ENCODE measurements at places on chromosomes 7 and 10.
A peak's percentile ranks its signal among the peaks of the same experiment; 100 is the strongest.

- no peak for DNase-seq
These were observed 82.1 kb downstream of the ZRANB1 start for GRCh38 chr10:125023862-125024496.

DNA sequence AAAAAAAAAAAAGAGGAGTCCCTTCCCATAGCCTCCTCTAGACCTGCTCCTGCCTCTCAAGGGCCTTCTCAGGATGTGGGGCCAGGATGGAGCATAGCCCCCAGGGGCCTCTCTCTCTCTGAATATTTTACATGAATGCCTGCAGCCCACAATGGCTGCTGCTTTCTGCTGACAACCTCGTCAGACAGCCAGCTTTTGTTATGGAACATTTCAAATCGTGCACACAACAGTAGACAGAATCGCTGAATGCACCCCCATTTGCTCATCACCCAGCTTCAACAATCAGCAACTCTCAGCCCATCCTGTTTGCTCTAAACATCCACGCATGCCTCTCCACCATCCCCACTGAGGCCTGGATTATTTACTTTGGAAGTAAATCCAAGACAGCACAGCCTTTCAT lies 5.4 kb downstream of the PLAC9 start:
- no peak for DNase-seq

- no peak for DNase-seq
These were observed 757.1 kb downstream of the SORCS3 start for GRCh38 chr10:105398202-105398601.

DNA sequence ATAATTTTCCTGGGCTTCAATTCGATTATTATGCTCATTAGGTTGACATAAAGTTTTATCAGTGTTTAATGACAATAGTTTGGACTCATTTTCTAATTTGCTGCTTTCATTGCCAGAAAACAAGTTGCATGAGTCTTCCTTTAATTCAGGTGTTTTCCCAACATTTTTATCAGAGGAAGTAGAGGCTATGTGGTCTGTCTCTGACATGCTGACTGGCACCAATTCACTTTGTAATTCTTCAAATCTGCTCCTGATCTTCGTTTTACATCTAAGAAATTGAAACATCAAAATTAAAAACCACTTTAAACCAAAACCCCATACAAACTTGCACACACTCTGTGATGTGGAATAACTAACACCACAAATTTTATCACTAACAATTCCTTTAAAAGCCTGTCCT lies 10.9 kb downstream of the CCDC186 start:
- no peak for DNase-seq

DNA sequence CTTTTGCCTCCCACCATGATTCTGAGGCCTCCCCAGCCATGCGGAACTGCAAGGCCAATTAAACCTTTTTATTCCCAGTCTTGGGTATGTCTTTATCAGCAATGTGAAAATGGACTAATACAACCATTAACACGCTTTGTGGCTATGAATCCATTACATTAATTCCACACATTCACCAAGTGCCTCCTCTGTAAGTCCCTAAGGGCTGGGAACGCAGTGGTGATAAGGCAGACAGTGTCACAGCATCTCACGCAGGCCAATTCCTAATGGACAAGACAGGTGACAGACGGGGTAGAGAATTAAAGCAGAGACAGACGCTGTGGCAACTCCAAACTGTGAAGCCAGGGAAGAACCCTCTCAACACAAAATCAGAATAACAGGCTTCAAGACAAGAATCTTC lies 247.8 kb downstream of the DIP2C start:
- DNase-seq, result no peak

DNA sequence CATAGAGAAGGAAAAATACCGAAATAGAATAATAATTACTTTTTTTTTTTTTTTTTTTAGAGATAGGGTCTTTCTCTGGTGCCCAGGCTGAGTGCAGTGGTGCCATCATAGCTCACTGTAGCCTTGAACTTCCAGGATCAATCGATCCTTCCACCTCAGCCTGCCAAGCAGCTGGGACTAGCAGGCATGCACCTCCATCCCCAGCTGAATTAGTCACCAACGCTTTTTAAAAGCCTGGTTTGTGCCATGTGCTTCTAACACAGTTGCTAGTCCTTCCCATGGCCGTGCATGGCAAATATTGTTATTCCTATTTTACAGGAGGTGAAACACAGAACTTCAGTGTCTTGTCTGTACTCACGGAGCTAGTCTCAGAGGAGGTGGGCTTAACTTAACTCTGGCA lies 23.2 kb downstream of the LYZL2 start:
- no peak for DNase-seq

DNA sequence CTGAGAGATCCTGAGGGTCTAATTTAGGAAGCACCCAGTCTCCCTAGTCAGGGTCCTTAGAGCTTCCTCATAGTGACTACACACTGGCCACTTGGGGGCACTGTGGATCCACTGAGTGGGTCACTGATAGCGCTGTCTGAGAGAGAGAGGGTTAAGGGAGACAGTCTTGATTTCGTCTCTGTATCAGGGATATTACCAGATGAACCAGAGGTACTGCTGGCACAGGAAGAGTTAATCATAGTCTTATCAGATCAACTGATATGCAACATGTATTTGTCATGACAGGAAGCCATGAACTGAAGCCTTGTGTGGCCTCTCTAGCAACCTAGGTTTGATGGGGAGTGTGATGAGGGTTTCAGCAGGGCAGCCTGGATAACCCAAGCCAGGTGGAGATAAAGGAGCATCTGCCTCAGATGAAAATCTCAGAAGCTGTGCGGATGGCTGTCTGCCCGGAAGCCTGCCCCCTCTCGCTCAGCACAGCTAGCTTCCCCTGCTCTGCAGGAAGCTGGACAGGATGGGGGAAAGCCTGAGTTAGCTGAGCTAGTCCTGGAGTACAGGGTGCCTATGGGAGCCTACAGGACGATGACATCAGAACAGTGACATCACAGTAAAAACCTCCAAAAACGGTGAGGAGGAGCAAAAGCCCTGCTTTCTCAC lies 214.0 kb upstream of the PRSS1 start:
- peak; percentile 59 for DNase-seq

DNA sequence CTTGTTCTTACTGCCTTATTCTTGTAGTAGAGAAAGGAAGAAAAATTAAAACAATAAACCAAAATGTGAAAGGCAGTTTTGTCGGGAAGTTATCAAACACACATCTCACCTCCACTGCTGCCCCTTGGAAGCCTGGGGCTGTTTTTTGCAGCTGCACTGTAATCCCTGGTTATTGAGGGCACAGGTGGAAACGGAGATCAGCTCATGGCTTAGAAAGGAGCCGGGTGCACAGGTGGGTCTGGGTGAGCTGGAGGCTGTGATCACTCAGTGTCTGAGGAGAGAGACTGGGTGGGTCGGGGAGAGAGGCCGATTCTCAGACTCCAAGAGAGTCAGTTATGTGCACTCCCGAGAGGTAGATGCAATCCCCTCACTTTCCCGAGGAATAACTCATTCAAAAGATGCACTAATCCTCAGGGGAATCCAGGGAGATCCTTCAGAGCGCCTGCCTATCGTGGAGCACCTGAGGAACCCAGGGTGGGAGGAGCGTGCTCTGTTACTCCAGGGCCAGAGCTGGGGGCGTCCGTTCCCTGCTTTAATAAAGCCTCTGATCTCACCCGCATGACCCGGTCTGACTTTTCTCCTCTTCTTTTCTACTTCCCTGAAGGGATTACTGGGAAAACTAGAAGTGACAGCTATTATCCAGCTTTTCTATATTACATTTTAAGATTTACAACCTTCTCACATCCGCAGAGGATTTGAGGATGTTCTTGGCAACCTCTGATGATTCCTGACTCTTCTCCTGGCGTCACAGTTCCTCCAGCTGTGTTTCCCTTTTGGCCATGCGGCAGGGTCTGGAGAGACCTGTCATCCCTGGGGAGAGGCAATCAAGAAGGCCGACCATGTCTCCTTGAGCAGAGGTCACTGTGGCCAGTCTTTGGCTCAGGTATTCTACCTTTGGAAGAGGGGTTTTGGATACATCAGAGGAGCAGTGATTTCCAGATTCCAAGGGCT lies 82.1 kb downstream of the CAMK1D start:
- no peak for DNase-seq

DNA sequence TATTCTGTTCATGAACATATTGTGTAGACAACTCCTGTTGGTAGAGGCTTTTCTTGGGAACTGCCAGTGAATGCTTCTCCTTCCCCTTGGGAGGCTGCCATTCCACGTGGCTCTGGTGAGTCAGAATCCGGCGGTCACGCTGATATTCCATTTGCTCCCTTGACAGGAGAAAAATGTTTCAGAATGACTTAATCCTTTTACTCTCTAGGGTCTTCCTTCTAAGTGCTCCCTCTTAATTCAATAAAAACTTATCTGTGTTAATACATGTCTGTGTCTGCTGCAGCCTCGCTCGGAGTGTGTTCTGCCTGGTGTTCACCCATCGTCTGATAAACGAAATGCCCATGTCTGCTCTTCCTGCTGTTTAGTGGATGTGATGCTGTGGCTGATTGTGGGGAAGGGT lies 278.6 kb downstream of the ARHGAP12 start:
- no peak for DNase-seq

DNA sequence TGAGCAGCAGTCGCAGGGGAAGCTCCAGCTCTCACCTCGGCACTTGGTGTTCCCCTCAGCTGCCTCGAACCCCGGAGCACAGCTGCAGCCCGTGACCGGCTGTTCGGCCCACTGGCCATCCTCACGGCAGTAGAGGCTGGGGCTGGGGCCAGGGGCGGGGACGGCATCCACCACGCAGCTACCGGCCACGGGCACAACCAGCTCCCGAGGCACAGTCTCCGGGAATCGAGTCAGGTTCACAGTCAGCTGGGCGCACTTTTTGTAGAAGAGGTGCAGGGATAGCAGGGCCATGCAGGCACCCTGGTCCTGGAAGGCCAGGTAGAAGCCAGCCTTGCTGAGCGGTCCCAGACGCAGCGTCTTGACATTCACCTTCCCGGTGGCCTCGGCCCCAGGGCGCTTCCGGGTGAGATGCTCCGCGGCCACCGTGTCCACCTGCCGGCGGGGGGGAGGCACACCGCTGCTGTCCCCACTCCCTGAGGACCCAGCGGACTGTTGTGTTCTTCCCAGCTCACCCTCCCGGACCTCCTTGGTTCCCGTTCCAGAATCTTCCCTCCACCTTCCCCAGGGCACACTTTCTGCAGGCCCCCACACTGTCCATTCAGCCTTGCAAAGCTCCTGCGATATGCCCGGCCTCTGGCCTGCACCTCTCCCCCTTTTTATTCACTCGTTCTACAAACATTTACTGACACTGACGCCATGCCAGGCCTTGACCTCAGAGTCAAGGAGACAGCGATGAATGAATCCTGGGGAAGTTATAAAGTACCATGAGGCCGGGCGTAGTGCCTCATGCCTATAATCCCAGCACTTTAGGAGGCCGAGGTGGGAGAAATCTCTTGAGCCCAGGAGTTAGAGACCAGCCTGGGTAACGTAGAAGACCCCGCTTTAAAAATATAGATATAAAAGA lies 4.8 kb downstream of the EPHB4 start:
- DNase-seq, result peak; percentile 6

- DNase-seq, result no peak
These were observed 4.1 kb downstream of the LZTS2 start for GRCh38 chr10:101003639-101004206.

DNA sequence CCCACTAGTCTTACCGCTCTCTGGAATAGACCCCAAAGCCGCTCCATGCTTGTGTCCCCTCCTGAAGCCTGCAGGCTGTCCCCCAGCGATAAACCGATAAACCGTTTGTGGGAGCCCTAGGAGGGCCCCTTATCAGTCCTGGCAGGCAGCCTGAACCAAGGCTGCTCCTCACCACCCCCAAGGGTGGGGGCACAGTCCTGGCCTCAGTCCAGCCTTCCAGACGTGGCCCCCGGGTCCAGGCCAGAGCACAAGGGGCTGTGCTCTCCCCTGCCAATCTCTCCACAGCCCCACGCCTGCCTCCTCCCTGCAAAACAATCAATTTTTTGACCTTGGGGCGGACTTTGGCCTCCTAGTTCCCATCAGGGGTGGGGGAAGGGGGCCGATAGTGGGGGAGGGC lies at the start of gene TFR2:
TSS of gene TFR2 (minus strand) at position 90 of the 397 bp plus-strand sequence. CDS start at position 47, 43 bp downstream.
- DNase-seq, result no peak

GRCh38 chr10:14602807-14603533 lies 171.7 kb downstream of the FAM107B start:
- no peak for DNase-seq

DNA sequence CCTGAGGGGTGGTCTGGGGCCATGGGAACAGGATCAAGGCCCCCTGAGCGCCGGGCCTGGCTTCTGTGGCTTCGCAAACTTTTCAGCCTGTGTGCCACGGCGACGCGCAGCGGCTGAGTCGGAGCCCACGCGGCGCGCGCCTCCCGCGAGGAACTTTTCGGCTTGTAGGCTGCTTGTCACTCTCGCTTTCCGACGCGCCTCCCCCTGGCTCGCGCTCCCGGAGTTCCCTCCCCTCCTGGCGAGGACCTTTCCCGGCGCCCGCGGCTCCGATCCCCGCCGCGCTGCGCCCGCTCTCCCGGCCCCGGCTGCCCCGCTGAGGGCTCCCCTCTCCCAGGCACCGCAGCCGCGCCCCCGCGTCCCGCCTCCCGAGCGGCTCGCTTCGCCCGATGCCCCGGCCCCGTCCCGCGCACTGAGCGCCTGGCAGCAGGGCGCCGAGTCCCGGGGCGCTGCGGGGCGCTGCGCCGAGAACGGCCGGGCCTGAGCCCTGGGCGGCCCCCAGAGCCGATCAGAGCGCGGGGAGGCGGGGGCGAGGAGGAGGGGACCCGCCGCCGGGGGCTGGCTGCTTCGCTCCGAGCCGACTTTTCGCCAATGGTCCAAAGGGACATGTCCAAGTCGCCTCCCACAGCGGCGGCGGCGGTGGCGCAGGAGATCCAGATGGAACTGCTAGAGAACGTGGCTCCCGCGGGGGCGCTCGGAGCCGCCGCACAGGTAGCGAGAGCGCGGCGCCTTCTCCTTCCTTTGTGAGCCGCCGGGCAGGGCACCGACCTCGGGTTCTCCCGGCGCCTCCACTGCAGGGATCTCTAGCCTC lies at the start of gene CACNB2:
TSS of gene CACNB2 (plus strand) at position 276 of the 808 bp plus-strand sequence.
- DNase-seq, result peak; percentile 23

DNA sequence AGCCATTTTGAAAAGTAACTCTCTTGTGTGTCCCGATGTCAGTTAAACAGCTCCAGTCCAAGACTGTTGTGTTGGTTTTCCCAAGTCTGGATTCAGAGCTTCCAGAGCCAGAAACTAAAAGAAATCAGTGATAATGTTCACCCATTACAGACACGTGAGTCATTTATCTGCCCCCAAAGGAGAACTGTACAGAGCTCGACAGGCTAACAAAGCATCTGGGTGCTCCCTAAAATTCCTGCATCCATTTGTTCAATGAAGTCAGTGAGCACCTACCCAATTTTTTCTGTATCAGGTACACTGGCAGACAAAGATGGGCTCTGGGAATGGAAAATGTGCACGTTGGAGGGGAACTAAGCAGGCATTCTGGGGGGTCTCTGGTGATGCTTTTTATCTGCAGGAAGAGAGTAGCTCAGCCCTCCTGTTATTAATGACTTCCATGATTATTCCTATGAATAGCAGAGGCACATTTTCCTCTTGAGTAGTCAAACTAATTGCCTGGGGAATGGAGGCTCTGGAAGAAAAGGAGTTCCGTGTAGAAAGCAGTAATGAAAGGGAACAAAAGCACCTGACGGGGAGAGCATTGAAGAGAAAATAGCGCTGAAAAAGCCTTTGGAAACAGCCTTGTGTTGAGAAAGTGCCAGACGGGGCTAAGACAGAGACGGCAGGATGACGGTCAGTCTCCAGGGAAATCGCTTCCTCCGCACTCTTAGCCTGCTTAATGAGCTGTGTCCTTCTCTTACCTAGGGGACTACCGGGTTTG lies 75.3 kb downstream of the GAD2 start:
- DNase-seq, result no peak
